Activated naive CD4-positive, alpha-beta T cell (primary cell): ENCODE measurements at places on chromosomes 13 and 19.

DNA sequence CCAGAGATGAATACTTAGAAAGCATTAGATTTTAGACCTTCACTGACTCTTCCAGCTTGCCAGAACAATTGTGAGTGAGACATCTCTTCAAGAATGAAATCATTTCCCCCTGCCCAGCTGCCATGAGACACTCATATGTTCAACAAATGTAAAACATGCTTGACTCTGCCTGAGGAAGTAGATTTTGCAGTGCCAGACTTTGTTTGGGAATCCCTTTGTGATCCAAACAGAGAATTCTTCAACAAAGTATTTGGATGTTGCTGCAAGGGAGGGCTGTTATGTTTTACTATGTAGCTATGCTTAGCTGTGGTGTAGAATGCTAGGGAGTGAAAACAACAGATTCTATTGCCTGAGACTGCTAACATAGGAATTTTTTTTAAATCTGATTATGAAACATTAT is 416.4 kb downstream of the DCT start:
- no peak for DNase-seq

DNA sequence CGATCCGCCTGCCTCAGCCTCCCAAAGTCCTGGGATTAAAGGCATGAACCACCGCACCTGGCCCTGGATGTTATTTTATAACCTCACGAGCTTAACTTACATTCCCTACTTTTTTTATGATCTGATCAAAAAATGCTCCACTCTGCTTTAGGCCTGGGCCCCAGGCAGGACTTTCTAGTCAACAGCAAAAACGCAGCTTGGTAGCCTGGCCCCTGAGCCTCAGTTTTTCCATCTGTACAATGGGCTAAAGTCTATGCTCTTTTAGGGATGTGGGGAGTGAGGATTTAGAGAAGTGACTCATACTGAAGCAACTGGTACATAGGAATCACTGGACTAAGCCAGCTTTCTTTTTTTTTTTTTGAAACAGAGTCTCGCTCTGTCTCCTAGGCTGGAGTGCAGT is 11.9 kb upstream of the PIK3R2 start:
- DNase-seq, result no peak

- DNase-seq, result no peak
Measured at GRCh38 chr13:42322806-42323205, 50.9 kb downstream of the AKAP11 start.

GRCh38 chr13:80363890-80364503 is 23.1 kb upstream of the SPRY2 start:
- no peak for DNase-seq

- DNase-seq, result no peak
Measured at GRCh38 chr13:48532256-48532505, 699 bp downstream of the RCBTB2 start.

- DNase-seq, result no peak
Measured at GRCh38 chr13:76928456-76928855, 19.9 kb upstream of the ACOD1 start.

GRCh38 chr13:27496536-27497273 is 46.3 kb upstream of the MTIF3 start:
- DNase-seq, result no peak

DNA sequence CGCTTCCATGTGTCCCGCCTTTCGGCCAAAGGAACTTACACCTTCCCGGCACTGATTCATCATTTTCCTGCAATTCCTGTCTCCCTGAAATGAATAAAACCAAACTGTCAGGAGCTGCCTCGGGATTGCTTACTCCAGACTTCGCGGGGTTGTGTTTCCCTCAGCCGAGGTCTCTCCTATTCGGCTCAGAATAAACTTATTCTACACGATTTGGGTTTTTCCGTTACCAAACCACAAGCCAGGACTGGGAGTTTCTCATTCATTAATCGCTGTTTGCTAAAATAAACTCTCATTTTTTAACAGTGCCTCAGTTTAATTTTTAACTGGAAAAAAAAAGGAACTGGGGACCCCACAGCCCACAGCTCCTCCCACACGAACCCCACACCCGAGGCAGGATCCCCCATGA is 667 bp downstream of the ZNF878 start:
- no peak for DNase-seq

- DNase-seq, result no peak
Measured at GRCh38 chr13:73981595-73981994, 152.6 kb downstream of the KLF12 start.
